Brain (organoid and tissue), 16 donors: ENCODE measurements at places on chromosomes 13 and 19. TPM values are rescaled to one million over a fixed set of nuclear protein-coding genes. Genes with fewer than 3 reads are reported as not detected.

DNA sequence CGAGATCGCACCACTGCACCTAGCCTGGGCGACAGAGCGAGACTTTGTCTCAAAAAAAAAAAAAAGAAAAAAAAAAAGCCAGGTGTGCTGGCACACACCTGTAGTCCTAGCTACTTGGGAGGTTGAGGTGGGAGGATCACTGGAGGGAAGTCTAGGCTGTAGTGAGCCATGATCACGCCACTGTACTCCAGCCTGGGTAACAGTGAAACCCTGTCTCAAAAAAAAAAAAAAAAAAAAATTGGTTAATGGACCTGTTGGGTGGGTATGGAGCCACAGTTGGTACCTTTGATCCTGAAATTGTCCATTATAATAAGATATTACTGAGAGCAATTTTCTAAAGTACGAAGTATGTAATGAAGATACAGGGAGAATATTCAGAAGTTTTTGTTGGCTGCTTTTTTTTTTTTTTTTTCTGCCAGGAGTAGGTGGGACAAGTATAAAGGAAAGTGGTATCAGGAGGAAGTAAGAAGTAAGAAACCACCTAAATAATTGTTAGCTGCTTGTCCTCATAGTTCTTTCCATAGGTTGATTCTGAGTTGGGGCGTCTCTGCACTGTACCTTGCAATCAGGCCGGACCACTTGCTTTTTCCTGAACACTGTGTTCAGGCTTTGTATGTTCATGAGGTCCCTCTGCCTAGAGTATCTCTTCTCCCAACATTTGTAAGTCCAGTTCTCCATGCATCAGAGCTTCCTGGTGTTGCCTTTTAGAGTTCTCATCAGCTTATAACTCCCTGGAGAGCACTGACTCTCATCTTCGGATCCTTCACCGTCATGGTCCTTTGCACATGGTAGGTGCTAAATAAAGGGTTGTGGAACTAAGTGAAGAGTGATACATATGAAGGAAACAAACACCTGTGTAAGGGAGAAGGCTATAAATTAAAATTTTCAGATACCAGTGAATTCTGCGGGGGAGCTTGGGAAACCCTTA, 31.7 kb downstream of the ARHGAP35 start:
- DNase-seq, result no peak

Gene TNFSF13B
- 0.32 TPM for polyA plus RNA-seq

GRCh38 chr13:44930963-44931623, 58.2 kb downstream of the NUFIP1 start:
- DNase-seq, result peak; percentile 53

DNA sequence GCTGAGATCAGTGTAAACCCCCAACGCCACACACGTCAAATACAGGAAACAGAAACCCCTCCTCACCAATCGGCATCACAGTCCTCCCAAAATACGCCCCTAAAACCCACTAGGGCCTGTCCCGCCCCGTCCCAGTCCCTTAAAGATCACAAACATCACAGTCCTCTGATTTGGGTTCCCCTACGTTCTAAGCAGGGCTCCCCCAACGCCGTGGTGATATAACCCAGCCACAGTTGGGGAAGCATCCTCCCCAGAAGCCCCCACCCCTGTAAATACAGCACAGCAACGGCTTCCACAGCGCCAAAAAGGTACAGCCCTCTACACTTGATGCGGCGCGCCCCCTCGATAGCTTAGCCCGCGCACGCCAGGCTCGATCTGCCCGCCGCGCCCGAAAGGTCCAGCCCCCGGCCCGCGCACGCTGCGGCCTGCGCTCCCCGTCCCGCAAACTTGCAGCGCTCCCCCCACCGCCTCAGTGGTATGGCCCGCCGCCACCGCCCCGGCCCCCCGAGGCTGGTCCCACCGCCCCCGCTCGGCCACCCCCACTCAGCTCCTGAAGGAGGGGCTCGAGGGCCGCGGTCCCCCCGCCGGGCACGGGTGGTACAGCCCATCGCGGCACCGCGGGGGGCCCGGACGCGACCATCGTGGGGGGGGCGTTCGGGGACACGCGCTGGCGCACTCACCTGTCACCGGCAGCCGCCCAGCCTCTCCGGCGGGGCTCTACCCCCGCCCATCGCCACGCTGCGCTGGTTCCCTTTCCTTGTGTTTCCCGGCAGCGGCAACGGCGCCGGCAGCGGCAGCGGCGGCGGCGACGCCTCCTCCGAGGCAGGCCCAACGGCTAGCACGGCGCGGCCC, at the start of gene AKT2:
Gene AKT2, minus strand, starts transcription at position 845 of the 852 bp plus-strand sequence. CDS start 20,078 bp downstream, outside the sequence.
- peak; percentile 93 for DNase-seq

Gene PODNL1
- polyA plus RNA-seq, result 2.4 TPM

Gene EGLN2
- 59.2 TPM for polyA plus RNA-seq

Gene MYO9B
- 41.2 TPM for polyA plus RNA-seq

DNA sequence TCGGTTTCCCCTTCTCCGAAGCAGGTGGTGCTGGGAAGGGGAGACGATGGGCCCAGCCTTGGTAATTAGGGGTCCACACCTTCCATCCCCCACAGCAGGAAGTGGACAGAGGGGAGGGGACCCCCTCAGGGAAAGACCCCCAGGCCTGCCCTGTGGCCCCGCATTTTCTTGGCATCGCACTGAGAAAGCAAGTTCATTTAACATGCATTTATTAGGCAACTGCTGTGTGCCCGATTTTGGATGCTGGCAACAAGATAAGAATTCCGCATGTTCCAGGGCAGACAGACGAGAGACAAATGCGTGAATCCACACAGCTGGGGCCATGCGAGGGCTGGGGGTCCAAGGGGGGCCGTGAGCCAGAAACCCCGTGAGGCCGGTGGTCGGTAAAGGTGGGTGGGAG, 28.4 kb downstream of the ARID3A start:
- DNase-seq, result no peak

GRCh38 chr13:33303855-33304597, 18.5 kb upstream of the STARD13 start:
- DNase-seq, result no peak

- no peak for DNase-seq
Observed at GRCh38 chr13:23876265-23876664, 12.9 kb downstream of the MIPEP start.

DNA sequence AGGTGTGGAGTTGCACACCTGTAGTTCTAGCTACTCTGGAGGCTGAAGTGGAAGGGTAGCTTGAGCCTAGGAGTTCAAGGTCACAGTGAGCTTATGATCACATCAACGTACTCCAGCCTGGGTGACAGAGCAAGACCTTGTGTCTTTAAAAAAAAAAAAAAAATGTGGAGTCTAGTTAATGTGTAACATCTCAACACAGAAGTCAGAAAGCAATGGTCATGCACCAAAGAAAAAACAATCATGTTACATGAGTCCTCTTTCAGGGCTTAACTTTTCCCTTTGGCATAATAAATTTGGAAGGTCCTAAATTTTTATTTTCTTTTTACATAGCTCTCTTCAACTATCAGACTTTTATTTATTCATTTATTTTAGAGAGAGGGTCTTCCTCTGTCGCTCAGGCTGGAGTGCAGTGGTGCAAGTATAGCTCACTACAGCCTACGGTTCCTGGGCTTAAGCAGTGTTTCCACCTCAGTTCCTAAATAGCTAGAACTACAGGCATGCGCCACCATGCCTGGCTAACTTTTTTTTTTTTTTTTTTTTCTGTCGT, 22.3 kb downstream of the SETDB2 start:
- DNase-seq, result no peak

GRCh38 chr13:79779761-79780160, 298.8 kb downstream of the NDFIP2 start:
- no peak for DNase-seq

DNA sequence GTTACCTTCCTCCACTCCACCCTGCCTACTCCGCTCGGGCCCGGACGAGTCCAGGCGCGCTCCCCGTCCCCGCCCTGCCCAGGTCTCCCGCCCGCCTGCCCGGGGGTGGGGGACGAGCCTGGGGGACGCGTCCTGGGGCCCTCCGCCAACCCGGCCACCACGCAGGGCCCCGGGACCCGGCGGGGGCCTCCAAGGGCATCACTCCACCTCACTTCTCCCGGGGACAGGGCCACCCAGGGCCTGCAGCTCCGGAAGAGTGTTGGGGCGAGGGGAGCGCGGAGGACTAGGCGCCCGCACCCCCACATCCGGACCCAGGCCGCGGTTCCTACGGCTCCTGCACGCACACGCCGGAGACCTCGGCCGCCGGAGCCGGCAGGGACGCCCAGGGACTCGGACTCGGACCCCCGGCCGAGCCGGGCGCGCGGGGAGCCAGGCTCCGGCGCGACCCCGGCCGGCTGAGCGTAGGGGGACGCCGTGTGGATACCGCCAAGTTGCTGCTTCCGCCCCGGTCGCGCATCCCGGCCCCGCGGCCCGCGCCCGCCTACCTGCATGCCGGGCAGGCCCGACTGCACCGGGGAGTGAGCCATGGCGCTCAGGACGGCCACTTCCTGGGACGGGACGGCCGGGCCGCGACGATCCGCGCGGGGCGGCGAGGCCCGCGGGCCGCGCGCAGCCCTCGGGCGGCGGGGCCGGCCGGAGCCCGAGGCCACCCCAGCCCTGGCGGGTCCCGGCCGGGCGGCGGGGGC, 534 bp downstream of the STK24 start:
- peak; percentile 39 for DNase-seq

- no peak for DNase-seq
Observed at GRCh38 chr19:11018763-11019162, 57.9 kb downstream of the SMARCA4 start.

GRCh38 chr13:36862722-36863121, 43.7 kb downstream of the RFXAP start:
- no peak for DNase-seq

Gene CATSPERD
- polyA plus RNA-seq, result not detected

Gene ERICH6B
- not detected for polyA plus RNA-seq

DNA sequence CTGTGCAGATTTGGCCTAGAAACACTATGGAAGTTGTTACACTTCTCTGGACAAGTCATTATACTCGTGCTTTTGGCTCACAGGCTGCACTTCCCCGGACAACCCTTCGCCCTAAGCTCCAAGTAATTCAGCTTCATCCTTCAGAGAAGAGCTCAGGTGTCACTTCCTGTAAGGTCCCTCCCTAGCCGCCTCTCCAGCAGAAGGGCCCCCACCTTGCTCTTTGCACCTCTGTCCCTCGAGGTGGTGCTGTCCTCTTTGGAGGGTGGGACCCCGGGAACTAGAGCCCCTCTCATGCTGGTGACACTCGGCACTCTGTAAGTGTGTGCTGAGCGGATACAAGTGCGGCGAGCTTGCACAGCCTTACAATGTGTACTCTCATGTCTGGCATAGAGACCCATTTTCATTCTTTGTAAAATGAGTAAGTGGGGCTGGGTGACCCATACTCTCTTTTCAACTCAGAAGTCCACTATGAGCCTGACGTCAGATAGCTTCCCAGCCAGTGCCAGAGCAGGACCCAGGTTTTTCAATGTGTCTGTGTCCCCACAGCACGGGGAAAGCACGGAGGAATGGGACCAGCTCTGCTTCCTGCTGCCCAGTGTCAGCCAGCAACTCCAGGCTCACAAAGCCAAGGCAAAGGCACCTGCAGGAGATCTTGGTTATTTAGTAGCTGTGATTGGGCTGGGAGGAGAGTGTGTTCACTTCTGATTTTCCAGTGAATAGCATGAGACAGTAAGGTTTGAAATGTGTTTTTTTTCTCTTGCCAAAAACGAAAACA, 26.9 kb downstream of the CHAMP1 start:
- no peak for DNase-seq

DNA sequence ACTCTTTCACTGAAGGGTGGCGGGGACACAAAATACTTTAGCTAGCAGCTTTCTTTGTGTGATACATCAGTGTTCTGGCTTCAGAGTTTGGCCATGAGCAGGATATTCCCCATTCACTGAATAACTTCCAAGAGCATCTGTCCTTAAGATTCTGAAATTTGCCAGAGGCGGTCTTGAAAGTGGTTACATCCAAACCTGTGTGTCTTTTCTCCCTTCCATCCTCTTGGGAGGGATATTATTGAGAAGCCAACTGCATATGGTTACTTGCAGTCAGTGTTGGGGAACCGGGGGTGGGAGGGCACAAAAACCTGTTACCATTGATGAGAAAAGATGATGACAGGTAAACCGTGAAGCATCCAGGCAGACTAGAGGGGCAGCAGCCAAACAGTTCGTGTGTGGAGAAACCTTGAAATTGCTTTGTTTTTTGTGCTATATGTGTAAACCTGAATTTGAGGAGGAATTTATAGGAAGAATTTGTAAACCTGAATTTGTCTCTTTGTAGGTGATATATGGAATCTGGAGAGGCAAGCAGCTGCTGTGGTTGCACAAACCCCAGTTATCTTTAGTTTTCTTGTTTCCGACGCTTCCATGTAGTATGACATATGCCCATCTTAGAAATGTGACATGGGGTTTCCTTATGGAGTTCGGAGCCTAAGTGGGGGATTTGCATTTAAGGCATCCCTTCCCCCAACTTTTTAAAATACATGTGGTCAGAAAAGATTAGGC, 104.8 kb downstream of the WDFY2 start:
- DNase-seq, result peak; percentile 37

Gene ZNF607
- polyA plus RNA-seq, result 2.8 TPM

Gene ATP7B
- polyA plus RNA-seq, result 1.9 TPM

DNA sequence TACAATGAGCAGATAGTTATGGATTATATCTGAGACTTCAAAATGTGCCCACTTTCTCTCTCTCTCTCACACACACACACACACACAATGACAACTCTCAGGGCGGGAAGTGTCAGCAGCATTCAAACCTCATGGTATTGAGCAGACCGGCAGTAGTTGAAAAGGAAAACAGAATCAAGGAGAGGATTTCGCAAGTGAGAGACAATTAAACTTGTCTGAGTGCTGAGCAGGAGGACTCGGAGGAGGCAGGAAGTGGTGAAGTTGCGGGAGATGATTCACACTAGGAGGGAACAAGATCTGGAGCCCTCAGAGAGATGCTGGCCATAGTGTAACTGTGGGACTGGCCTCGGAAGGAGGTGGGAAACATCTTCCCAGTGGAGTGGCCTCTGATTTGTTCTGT, 353.1 kb downstream of the EFNB2 start:
- no peak for DNase-seq

Gene SELENOV
- polyA plus RNA-seq, result 4.3 TPM

- no peak for DNase-seq
Observed at GRCh38 chr13:30216111-30216510, 91.2 kb downstream of the KATNAL1 start.

- DNase-seq, result no peak
Observed at GRCh38 chr13:42626176-42626860, 52.4 kb downstream of the TNFSF11 start.

Gene RNF113B
- not detected for polyA plus RNA-seq

DNA sequence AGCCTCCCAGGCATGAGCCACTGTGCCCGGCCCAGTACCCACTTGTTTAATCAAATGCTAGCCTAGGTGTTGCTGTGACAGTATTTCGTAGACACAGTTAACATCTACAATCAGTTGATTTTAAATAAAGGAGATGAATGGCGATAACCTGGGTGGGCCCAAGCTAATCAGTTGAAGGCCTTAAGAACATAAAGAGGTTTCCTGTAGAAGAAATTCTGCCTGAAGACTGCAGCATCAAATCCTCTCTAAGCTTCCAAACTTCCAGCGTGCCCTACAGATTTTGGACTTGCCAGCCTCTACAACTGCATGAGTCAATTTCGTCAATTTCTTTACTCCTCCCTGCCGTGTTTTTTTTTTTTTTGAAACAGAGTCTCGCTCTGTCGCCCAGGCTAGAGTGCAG, 13.2 kb upstream of the SULT2A1 start:
- no peak for DNase-seq
